A673 (cell line): ENCODE measurements at places on chromosomes 4 and X. TPM values are rescaled to one million over a fixed set of nuclear protein-coding genes. Genes with fewer than 3 reads are reported as not detected.

DNA sequence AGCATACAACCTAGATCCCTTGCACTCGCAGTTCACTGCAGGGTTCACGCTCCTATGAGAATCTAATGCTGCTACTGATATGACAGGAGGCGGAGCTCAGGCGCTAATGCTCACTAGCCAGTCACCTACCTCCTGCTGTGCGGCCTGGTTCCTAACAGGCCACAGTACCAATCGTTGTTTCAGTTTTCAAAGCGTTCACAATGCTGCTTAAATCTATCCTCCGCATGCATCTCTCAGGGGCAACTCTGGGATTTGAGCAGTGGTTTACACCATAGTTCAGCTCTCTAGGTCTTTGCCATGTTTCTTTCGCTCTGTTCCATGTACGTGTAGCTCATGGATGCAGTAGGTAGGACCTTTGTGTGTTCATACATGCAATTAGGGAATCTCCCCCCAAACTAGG is 47.2 kb downstream of the CLOCK start:
- DNase-seq: no peak

- DNase-seq: no peak
These were observed 3.8 kb upstream of the AMMECR1 start for GRCh38 chrX:110321670-110322069.

GRCh38 chr4:188374871-188375270 is 235.6 kb downstream of the TRIML1 start:
- no peak for DNase-seq

DNA sequence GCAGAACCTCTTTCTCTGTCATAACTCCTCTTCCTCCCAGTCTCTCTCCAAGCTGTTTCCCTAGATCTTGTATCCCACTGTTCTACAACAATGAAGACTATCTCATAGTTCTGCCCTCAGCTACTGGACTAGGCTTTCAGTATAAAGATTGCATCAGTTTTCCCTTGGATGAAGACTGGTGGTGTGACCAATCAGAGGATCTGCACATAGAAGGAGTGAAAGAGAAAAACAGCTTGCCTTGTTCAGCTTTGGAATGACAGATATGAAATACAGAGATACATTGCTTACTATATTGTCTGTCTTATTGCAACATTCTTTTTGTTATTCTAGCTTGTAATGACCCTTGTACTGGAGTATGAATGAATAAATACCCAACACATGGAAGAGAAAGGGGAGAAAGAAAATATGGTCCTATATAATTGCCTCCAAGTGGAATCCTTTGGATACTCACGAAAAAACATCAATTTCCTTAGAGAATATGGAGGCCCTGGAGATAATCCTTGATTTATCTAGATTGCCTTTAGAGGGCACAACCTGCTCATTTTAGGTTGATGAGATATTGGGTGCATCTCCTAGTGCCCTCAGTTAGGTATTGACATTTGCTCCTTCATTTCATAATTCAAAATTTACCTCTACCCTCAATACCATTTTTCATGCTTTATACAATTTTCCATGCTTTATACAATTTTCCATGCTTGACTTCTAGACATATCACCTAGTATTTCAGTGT is 395.8 kb downstream of the NAF1 start:
- peak; percentile 2 for DNase-seq

- DNase-seq: no peak
These were observed 18.6 kb upstream of the TEX13B start for GRCh38 chrX:108000751-108001150.

- DNase-seq: no peak
These were observed 154.0 kb downstream of the EVC2 start for GRCh38 chr4:5554376-5554775.

- DNase-seq: no peak
These were observed 123.3 kb downstream of the KLHL8 start for GRCh38 chr4:87097075-87097474.

- DNase-seq: no peak
These were observed 3.7 kb downstream of the GABRQ start for GRCh38 chrX:152641256-152641875.

- no peak for DNase-seq
These were observed 10.9 kb downstream of the MFAP3L start for GRCh38 chr4:170015285-170015684.

The TRIM60 gene
- total RNA-seq: not detected in 2 replicates

The PGAM4 gene
- total RNA-seq: 0.57 TPM in 1 of 2 replicates, not detected in the other

The MTMR8 gene
- not detected in 2 replicates for total RNA-seq

The COL4A5 gene
- 0.60 and 0.96 TPM in 2 replicates for total RNA-seq

The FGB gene
- not detected in 2 replicates for total RNA-seq

The TBX22 gene
- total RNA-seq: not detected in 2 replicates
